ENCODE measurements at places on chromosomes 7 and 10. TPM values are rescaled to one million over a fixed set of nuclear protein-coding genes. Genes with fewer than 3 reads are reported as not detected.

DNA sequence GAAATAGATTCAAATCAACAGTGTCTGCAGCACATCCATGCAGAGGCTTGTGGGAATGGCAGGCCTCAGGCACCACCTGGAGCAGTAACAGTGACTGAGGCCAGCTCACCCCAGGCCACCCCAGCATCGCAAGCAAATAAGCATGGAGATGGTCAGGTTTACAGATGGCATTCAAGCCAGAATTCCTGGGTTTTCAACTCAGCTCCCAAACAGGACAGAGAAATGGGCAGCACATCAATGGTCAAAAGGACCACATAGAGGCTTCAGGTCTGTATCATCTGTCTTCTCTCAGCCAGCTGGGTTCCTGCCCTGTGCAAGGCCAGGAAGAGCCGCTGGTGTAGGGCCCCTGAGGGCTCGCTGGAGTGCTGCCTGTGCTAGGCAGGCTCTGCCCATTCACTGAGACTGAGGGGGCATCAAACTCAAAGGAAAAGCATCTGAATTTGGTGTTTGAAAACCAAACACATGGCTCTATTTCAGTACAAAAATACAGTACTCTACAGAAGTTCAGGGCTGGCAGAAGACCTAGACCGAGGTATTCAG is 112.5 kb downstream of the KMT2E start:
- no peak overlapping the region for H3K27ac ChIP-seq
- no peak for DNase-seq
- no peak overlapping the region for H3K4me3 ChIP-seq

DNA sequence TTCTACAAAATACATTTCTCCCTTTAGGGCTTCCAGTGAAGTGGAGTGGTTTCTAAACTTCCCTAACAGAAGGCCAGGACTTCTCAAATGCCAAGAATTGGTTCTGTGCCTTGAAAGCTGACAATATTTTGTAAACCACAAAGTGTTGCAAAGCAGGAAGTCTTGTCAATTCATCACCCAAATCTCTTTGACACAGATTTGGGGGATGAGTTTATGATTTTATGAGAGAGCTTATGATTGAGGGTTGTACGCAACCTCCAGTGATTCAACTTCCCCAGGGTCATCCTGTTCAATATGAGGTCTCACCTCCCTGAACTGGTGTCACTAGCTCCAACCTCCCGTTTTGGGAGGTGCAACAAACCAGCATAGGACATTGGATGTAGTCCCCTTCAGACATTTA is 83.7 kb downstream of the PRLHR start:
- no peak overlapping the region for H3K4me3 ChIP-seq
- H3K27ac ChIP-seq: no peak overlapping the region
- H3K36me3 ChIP-seq: no peaks in the 10 kb centered on the region
- DNase-seq: no peak
- no peaks in the 10 kb centered on the region for H3K27me3 ChIP-seq

SH3PXD2A gene
- total RNA-seq: 50.0 TPM

RADIL gene
- total RNA-seq: 42.4 TPM

SCIN gene
- not detected for total RNA-seq
